ENCODE measurements at places on chromosomes 5 and 9.

- DNase-seq: no peak
Observed at GRCh38 chr9:99303177-99303576, 81.1 kb downstream of the SEC61B start.

- DNase-seq: no peak
Observed at GRCh38 chr9:134382733-134383132, 56.5 kb downstream of the RXRA start.

GRCh38 chr9:114460513-114461199 is 44.6 kb downstream of the WHRN start:
- DNase-seq: no peak

DNA sequence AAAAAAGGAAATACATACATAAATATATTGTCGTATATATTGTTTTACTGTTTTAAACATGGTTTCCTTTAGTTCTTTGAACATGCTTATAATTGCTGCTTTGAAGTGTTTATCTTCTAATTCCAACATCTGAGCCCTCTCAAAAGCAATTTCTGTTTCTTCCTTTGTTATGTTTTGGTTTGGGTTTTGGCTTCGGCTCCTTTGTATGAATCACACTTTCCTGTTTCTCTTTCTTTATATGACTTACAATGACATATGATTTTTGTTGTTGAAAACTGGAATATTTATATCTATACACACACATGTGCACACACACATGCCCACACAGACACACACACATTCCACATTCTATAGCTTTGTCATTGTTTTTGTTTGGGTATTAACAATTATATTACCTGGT is 1206.7 kb downstream of the CDH12 start:
- no peak for DNase-seq

GRCh38 chr5:103362211-103362610 is 103.6 kb downstream of the MACIR start:
- no peak for DNase-seq

- no peak for DNase-seq
Observed at GRCh38 chr5:83487155-83487554, 15.6 kb downstream of the VCAN start.

DNA sequence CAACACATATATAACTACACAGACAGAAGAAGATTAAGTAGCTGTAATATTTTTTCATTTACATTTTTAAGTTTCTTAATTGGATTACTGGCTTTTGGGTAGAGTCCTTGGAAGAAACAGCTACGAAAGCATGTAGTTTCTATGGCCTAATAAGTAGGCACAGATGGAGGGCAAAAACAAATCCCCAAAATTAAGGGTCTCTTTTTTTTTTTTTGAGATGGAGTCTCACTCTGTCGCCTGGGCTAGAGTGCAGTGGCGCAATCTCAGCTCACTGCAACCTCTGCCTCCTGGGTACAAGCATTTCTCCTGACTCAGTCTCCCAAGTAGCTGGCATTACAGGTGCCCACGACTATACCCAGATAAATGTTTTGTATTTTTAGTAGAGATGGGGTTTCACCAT is 27.1 kb upstream of the MTMR12 start:
- no peak for DNase-seq

DNA sequence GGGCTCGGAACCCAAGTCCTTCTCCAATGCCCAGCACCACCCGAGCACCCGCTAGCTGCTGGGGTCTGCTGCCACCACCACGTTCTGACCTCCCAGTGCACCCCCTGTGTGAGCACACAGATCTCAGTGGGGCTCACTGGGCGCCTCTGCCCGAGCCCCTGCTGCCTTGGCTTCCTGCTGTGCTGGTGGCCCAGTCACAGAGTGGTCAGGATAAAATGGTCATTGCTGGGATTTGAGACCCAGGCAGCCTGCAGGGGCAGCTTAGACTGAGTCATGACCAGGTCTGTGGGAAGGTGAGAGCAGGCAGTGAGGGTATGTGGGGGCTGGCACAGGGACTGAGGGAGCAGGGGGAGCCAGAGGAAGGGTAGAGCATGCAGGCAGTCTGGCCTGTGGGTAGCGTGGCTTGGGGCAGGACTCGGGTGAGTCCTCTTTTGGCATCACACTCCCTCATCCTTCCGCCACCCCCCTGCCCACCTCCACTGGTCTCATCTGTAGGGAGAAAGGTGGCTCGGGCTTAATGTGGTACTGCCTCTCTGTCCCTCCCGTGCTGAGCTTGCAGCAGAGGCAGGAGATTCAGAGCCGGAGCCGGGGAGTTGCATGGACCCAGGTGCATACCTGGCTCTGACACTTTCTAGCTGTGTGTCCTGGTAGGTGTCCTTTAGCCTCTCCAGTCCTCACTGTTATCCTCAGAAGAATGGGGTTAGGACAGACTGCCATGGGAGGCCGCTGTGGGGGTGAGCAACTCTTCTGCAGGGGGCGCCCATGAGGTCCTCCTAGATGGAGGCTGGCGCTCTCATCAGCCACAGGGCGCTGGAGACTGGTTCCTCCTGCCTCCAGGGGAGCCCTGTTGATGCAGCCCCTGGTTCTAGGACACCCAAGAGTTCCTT is 32.1 kb downstream of the USP20 start:
- no peak for DNase-seq

GRCh38 chr5:87081511-87082372 is 185.9 kb upstream of the RASA1 start:
- no peak for DNase-seq
